MV-4-11 (cell line): ENCODE measurements at places on chromosomes 6 and 20.

DNA sequence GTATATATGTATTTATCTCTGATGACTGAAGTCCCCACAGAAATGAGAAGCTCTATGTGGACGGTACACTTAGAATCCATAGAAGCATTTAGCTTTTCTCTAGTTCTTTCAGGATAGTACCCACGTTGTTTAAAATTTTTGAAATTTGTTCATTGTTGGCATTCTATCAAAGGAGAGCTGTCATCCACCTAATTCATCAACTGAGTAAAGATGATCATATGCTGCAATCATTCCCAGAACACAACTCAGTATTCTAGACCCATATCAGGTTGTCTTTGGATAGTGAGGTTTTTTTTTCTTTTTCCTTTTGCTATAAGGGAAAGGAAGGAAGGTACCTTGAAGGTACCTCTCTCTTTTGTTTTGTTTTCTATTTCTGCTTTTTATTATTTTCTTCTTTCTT lies 9.3 kb downstream of the SERAC1 start:
- DNase-seq, result no peak

DNA sequence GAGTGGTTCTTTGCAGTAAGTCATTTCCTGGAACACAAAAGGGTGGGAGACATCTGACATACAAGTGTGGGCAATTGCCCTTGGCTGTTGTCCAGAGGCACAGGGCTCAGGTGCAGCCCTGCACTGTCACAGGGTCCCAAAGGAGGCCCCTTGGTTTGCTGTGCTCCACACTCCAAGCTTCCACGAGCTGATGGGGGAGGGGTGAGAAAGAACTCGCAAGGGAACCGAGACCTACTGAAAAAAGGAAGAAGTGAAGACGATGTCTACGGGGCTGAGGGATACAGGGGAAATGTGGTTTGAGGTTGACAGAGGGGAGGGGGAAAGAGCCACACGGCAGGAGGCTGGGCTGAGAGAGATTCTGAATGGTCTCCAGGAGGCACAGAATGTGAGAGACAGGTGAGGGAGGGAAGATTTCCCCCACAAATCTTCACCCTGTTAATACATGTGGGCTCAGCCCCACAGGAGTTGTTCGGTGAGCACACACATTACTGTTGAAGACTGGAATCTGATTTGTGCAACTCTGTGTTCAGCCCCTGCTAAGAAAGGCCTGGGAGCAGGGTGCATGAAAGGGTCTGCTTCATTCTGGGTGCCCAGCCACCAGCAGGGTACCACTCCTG lies 123.4 kb downstream of the LY86 start:
- peak; percentile 96 for DNase-seq

DNA sequence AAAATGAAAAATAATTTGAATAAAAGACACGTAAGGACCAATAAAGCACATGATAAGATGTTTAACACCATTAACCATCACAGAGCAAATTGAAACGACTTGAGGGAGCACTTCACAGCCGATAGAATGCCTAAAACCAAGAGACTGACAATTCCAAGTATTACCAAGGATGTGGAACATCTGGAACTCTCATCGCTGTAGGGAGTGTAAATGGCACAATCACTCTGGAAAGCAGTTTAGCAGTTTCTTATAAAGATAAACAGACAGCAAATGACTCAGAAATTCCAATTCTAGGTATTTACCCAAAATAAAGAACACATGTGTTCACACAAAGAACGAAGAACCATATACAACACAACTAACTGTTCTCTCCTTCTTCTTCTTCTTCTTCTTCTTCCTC lies 8.5 kb upstream of the UBD start:
- no peak for DNase-seq

GRCh38 chr6:134466771-134467525 lies 149.0 kb upstream of the SGK1 start:
- no peak for DNase-seq

- DNase-seq, result no peak
Observed at GRCh38 chr20:22577515-22578220, 6.7 kb downstream of the FOXA2 start.

- no peak for DNase-seq
Observed at GRCh38 chr20:57851796-57852195, 142.0 kb upstream of the PMEPA1 start.

DNA sequence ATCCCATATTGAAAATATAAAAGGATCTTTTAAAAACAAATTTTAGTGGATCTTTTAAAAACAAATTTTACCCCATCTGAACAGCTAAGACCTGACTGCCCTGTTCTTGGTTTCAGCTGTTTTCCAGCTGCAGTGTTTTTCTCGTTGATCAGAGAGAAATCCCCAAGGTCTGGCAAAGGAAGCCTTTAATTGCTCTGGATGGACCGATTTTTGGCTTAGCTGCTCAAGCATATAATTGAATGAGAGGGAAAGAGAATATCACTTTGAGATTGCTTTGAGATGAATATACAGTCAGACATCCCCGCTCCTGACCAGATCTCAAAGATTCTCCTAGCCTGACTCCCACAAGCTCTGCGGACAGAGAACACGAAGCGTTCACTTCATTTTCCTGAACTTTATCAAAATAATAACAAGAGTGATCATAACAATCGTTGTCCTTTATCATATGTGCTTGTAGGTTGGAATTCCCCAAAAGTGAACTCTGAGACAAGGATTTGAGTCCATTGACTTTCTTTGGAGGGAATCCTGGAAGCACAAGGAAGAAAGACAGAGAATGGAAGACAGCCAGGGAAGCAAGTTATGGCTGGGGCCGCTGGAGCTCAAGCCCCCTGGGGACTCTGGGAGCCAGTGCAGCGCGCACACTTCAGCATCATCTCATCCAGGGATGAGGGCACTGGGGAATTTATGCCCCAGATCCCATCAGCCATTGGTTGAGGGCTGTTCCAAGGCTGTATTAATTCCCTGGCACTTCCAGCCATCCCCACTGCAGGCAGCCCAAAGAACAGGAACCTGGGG lies 101.3 kb downstream of the SNX5 start:
- no peak for DNase-seq

DNA sequence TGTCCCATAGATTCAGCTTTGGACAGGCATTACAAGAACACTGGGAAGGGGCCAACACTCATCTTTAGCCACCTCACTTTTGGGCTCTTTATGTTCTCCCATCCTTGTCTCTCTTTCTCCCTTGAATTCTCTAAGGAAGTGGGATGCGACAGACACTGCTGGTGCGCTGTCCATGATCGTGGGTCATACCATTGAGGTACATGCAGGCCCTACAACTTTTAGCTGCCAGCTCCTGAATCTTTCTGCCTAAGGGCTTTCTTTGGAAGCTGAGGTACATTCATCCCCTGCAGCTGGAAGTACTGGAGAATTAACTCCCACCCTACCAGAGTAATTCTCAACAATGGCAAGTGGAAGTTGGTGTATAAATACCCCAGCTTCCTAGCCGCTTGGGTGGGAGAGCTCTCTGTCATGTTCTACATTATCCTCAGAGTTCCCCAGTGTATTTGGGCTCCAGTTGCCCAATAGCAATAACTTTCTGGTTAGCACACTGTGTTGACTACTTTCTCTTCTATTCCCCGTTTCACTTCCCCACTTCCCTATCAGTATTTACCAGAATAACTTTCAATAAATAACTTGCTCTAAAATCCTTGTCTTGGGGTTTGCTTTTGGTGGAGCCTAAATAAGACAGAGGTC lies 309.4 kb upstream of the RNF24 start:
- peak; percentile 94 for DNase-seq

GRCh38 chr20:43477619-43478018 lies 19.9 kb downstream of the SRSF6 start:
- no peak for DNase-seq

DNA sequence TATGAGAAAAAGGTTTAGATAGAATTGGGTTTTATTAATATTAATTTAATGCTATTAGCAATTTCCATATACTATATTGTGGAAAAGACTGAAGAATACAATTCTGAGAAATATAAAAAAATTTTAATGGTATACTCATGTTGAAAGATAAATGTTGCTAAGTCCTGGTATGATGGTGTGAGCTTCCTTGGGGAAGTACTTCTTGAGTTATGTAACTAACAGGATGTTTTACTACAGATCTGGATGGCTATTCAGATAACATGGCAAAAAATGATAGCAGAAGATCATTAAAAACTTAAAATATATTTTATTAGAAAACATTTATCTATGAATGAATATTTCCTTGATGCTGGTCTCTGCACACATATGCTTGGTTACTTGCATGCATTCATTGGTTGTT lies 23.5 kb upstream of the CALHM6 start:
- DNase-seq, result no peak

DNA sequence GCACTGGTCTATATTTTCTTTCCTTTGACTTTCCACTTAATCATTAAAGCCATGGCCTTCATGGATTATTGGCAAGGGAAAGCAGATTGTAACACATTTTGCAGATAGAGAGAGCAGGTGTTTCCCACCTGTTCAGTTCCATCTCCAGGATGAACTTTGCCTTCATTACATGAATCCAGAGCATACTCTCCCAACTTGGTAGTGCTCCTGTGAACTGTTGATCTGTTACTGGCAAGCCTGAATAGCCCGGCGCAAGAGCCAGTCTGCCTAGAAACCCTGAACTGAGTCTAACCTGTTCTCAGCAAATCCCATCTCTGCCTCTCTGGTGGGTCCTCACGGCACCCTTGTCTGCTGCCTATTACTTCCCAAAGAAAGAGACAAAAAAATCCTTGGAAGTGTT lies 210.3 kb downstream of the PLCB1 start:
- no peak for DNase-seq

GRCh38 chr20:9301129-9302090 lies 213.0 kb upstream of the LAMP5 start:
- DNase-seq, result no peak

DNA sequence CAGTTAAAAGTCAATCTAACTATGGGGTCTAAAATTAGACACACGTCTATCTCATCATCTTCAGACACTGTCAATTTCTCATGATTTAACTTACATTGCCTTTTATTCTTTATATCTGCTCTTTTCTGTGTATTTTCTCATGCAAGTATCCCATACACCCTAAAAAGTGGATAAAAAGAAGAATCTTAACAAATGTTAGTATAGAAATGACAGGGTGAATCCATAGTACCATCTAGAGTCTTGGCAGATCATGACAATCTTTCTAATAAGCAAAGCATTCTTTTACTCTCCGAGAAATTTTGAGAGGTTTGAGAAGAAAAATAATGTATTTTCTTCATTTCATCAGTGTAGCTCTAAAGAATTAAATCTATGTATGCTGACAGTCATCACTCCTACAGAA lies 382.7 kb downstream of the C6orf118 start:
- DNase-seq, result no peak

GRCh38 chr6:166744223-166745134 lies 117.4 kb upstream of the RPS6KA2 start:
- no peak for DNase-seq

DNA sequence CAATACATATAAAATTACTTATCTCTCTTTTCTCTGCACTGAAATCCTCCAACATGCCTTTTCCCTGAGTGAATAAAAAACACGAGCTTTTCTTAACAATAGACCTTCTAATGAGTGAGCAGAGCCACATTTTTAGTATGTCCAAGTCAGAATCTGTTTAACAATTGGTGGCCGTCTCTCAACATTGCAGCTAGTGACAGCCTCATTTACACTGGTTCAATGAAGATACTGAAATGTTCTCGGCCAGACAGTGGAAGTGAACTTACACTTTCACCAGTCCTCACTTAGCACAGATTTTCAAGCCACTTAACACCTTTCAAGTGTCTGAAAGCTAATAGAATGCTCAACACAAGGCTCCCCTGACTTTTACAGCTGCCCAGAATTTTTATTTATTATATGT lies 767.1 kb downstream of the KIF16B start:
- no peak for DNase-seq

- peak; percentile 18 for DNase-seq
Observed at GRCh38 chr20:57509665-57510237, 15.2 kb downstream of the CTCFL start.

GRCh38 chr6:21942897-21943296 lies 349.3 kb downstream of the SOX4 start:
- no peak for DNase-seq

DNA sequence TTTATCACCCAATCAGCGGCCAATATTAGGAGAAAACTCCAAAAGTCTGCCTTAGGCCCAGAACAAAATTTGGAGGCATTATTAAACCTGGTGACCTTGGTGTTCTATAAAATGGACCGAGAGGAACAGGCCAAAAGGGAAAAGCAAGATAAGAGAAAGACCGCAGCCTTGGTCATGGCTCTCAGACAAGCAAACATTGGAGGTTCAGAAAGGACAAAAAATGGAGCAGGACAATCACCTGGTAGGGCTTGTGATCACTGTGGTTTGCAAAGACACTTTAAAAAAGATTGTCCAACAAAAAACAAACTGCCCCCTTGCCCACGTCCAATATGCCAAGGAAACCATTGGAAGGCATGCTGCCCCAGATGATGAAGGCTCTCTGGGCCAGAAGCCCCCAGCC lies 31.2 kb downstream of the CEP85L start:
- no peak for DNase-seq

- no peak for DNase-seq
Observed at GRCh38 chr6:149056777-149057463, 260.6 kb upstream of the TAB2 start.

DNA sequence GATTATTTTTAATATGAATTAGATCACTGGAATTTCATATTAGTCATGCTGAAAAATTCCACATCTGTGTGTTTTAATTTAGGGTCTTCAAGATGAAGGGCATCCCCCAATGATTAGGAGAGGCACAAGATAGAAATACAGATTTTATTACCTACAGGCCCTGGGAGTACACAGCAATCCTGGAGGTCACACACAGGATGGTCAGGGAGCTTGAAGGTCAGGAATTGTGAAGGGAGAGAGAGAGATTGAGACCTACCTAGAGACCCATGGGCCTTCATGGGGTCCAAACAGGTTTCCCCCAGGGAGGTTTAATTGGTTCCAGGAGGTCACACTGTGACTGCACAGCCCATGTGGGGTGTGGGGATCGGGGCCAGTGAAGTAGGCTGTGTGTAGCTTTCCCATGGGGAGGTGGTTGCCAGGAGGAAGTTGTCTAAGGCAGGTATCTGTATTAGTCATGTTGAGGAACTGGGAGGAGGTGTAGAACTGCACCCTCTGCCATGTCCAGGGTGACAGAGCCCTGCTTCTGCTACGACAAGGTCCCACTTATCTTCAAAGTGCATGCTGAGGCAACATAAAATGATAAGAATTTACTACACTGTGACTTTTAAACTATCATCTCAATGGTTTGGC lies 18.3 kb downstream of the SNX9 start:
- DNase-seq, result peak; percentile 30

GRCh38 chr6:89817481-89817880 lies 2.1 kb downstream of the MDN1 start:
- no peak for DNase-seq

GRCh38 chr6:42028234-42029061 lies 21.9 kb upstream of the TAF8 start:
- DNase-seq, result peak; percentile 74

- no peak for DNase-seq
Observed at GRCh38 chr20:37240337-37241067, 21.1 kb downstream of the GHRH start.
